ENCODE measurements at places on chromosomes 4 and X.

DNA sequence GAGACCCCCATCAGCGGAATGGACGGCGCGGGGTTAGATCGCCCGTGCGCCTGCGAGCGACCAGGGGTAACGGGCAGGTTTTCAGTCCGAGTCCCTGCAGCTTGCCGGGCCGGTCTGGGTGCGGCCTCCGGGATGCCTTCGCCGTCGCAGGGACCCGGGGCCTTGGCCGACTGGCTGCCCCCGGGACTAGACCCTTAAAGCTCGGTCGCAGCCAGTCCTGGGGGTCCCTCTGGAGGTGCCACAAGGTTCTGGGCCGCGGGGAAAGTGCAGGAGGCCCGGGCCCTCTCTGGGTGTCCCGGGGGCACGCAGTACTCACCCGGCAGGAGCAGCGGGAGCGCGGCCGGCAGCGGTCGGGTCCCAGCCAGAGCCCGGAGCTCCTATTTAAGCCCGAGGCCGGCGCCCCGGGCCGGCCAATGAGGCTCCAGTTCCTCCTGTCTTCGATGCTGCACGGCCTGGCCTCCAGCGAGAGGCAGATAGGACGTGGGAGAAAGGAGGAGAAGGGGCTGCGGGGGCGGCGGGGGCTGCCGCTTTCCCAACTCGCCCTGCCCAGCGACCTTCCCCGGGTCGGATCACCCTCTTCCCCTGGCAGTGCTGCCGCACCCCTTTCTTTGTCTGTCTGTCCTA lies at the start of gene SPON2:
Gene SPON2, minus strand, starts transcription at position 356 of the 624 bp plus-strand sequence.
- no peak for DNase-seq

GRCh38 chr4:178329226-178329872 lies 887.1 kb upstream of the AGA start:
- no peak for DNase-seq

GRCh38 chr4:109472343-109472761 lies 38.7 kb downstream of the SEC24B start:
- DNase-seq, result no peak

DNA sequence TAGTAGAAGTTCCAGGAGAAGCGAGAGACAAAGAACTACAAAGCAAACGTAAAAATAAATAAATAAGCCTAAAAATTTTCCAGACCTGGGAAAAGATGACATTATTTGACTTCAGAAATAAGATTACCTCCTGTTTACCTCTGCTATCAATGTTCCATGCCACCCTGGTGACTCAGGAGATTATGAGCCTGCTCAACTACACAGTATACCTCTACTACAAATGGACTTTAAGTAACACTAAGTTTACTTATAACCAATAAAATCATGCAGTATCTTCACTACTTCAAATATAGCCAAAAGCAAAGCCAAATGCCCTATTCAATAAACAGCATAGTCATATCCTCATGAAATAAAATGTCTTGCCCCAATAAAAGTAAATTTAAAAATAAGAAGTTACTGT lies 105.4 kb downstream of the CYLC1 start:
- DNase-seq, result no peak

- DNase-seq, result no peak
These were observed 15.0 kb upstream of the CD99L2 start for GRCh38 chrX:150913511-150913910.

DNA sequence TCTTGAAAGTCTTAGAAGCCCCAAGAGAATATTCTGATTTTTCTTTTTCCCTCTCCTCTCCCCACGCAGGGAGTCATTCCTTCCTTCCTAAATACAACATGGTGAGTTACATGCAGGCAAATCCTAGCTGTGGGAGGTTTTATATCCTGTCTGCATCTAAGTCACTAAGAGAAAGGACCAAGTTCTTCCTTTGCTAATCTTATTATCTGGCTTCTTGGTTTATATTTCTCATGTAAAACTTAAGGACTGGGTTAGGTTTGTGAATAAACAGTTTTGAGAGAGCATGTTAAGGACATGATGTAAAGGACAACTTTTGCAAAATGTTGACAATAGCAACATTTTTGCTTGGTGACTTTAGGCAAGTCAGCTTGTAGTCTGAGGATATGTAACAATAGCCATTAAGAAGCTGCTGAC lies 5.1 kb upstream of the CXCL9 start:
- DNase-seq, result no peak

DNA sequence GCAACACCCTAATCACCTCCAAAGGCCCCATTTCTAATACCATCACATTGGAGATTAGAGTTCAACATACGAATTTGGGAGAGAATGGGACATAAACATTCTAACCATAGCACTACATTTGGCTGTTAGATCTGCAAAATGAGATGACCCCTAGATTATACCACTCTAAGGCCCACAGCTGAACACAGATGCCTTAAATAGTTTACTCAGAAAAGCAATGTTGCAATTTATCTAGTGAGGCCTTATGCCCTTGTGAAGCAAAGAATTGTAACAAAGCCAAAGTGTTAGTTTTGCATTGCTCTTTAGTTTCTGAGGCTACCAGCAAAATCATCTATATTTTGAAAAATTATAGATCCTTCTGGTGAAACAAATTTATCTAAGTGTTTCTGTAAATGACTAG lies 31.6 kb upstream of the ARHGEF6 start:
- no peak for DNase-seq

Measured in pons (tissue), 1 donor.